ENCODE measurements at places on chromosomes 4 and X. TPM values are rescaled to one million over a fixed set of nuclear protein-coding genes. Genes with fewer than 3 reads are reported as not detected.

The NUDT9 gene
- 25.4 TPM for total RNA-seq

The CLTRN gene
- total RNA-seq: 0.80 TPM

DNA sequence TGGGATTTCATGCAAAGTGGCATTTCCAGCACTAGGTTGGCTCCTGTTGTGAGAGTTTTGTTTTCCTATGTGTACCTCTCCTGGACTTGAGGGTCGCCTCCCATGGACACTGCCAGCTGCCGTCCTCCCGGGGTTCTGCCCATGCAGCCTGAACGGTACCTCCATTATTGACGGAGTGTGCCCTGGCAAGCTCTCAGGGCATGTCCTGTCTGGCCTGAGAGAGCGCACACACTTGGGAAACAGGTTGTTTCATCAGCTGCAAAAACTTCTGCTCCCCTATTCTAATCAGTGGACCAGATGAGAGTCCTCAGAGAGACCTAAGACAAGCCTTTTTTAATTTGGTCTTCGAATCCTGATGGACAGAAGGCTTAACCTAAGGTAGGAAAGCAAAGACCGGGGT lies 56.6 kb upstream of the HOPX start:
- no peak for DNase-seq

DNA sequence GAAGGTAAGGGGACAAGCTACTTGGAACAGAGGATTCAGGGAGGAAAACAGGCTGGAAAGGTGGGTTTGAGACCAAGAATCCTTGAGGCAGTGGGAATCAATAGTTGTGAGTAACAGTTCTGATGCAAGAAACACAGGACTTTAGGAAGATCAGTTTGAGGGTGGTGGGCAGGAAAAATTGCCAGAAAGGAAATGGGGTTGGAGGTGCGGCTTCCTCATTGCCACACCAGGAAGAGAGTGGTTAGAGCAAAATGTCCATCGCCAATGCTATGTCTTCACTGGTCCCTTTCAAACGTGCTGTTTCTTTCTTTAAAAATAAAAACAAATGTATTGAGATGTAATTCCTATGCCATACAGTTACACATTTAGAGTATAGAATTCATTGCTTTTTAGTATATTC lies 57.1 kb upstream of the NOCT start:
- no peak for DNase-seq

- no peak for DNase-seq
These were observed 257.1 kb upstream of the ACTRT1 start for GRCh38 chrX:128309311-128309710.

GRCh38 chr4:183659872-183660242 lies 764 bp downstream of the TRAPPC11 start:
- DNase-seq: no peak

DNA sequence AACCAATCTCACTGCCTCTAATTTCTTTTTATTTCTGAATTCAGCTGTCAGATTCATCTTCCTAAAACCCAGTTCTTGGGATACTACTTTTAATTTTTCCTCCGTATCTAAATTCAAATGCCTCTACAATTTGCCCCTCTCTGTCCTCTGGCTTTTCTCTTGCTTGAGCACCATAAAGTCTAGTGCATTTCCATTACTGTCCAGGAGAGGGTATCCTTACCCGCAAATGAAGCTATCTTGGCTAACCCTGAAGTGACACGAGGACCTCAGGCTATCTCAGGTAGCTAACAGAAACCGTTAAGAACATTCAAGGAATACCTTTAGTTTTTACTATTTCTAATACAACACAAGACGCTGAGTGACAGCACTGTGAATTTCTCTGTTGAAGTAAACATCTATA lies 49.4 kb upstream of the PRR32 start:
- DNase-seq: peak; percentile 12

GRCh38 chr4:2093265-2093664 lies 34.1 kb downstream of the NAT8L start:
- DNase-seq: no peak

DNA sequence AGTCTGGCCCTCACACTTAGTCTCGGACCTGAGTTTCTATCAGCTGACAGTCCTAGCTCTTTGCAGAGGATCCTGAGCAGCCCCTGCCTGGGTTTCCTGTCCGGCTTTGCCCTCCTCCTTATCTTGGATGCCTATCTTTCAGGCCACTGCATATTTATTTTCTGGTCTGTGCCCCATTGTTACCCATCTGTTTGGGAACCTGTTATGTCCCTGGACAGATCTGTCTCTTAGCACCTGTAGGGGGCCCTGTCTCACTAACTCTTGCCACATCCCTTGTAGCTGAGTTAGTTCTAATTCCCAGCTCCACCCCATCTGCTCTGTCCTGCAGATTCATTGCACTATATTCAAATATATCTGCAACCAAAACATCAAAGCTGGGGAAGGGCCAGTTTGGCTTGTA lies 514.9 kb upstream of the LCORL start:
- no peak for DNase-seq

DNA sequence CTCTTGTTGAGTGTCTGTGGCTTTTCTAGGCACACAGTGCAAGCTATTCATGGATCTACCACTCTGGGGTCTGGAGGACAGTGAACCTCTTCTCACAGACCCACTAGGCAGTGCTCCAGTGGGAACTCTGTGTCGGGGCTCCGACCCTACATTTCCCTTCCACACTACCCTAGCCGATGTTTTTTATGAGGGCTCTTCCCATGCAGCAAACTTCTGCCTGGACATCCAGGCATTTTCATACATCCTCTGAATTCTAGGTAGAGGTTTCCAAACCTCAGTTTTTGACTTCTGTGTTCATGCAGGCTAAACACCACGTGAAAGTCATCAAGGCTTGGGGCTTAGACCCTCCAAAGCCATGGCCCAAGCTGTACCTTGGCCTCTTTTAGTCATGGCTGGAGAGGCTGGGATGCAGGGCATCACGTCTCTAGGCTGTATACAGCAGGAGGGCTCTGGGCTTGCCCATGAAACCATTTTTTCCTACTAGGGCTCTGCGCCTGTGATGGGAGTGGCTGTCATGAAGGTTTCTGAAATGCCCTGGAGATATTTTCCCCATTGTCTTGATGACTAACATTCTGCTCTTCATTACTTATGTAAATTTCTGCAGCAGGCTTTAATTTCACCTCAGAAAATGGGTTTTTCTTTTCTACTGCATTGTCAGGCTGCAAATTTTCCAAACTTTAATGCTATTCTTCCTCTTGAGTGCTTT lies 249.8 kb upstream of the CPEB2 start:
- DNase-seq: no peak
